ENCODE measurements at places on chromosomes 12 and 14.

DNA sequence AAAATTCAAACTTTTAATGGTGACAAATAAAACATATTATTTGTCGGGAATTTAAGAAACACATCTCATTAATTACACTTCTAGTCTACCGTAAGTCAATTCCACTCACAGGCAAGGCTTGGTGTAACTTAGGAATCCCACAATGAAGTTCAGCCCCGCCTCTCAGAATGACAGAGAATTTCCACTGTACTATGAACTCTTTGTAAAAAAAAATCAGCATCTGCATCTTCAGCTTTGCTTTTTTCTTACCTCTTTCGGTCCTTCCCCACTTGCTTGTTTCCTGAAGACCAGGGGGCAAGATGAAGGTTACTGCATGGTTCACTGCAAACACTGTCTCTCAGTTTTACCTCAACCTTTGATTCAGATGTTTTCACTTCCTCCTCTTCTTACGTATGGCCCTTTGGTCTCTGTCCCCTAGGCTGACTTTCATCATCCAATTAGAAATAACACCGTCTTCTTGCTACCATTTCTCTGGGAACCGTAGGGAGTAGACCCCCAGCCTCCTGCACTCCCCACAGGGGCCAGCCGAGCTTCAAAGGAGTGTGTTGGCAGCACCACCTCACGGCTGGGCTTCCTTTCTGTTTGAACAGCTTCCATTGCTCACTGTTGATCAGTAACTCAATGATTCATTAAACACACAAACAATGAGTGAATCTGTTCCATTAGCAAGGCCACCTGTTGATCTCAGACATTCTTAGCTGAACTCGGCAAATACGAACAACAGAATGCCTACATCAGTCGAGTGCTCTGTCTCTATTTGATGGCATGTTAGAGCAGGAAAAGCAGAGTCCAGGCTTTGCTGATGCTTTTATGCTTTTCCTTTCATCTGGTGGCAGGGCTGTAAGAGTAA, 343.0 kb downstream of the BMP4 start:
- DNase-seq = peak; percentile 15

- DNase-seq = no peak
These were observed 10.6 kb downstream of the EML1 start for GRCh38 chr14:99803803-99804202.

DNA sequence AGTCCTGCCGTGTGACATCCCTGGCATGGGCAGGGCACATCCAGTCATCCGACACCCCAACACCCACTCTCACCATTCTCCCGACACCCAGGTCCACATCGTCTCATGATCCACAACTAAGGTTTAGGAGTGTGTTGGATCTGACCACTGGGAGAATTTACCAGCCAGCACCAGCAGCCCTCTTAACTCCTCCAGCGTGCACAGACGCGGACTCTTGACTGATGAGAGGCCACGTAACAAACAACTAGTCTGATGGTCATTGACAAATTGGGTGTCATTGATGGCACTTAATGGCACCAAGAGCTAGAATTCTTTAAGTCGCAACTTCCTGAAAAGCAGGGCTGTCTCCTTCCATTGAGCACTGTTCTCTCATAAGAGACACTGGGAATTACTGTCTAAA, 203.0 kb upstream of the SFSWAP start:
- no peak for DNase-seq

- peak; percentile 2 for DNase-seq
These were observed 795.4 kb upstream of the MGAT4C start for GRCh38 chr12:87051621-87052020.

- no peak for DNase-seq
These were observed 18.7 kb downstream of the RERGL start for GRCh38 chr12:18071336-18071735.

DNA sequence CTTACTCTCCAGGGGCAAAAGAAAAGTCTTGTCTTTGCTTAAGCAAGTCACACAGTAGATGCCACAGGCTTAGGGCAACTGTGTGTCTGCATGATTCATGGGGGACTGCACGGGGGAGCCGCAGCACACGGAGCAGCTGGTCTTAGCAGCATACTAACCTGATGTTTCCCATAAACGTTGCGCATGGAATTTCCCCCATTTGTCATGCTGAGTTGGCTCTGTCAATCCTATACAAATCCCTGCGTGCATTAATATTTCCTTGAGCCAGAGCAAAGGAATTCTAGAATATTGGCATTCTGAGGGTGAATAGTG, 71.2 kb downstream of the SAMD4A start:
- DNase-seq = no peak

GRCh38 chr12:49703647-49704137, 3.5 kb downstream of the FMNL3 start:
- DNase-seq = no peak

GRCh38 chr12:47734725-47735480, 9.6 kb upstream of the ENDOU start:
- DNase-seq = peak; percentile 72

DNA sequence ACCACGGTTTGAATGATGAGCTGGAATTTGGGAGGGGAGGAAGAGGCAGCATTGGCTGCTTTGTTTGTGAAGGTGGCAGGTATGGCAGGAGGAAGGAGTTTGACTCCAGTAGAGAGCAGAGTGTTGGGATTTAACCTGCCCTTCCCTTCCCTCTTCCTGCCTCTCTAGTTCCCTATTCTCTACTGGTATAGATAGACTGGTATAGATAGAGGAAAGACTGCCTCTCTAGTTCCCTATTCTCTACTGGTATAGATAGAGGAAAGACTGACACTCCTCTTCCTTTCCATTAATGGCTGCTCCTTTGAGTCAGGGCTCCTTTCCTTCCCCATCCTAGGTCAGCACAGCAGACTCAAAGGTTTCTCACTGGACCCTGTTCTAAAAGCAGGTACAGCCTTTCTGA, 8.4 kb upstream of the SYCP3 start:
- DNase-seq = no peak

DNA sequence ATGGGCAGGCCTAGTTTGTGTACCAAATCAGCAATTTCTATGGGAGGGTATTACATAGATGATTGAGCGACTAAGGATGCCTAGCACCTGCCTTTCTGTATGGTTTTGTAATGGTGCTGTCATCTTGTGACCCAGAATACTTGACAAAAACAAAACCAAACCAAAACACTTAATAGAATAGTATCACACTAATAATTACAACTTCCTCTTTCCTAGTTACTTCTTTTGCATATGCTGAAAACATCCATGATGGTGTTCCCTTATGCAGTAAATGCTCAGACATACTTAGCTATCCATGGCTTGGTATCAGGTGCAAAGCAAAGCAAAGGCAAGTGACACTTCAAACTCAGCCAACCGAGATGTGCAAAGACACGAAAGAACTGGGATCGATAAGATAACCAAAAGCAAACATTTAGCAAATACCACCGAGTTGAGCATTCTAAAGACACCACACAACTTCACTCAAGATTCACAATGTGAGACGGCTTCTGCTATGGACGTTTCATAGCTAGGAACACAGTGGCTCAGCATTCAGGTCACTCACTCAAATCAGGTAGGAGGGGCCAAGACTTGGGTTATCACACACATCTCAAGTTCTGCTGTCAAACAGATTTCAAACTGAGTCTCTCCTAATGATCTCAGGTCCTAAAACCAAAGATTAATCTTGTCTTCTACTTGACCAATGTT, 24.3 kb downstream of the PPP1CC start:
- no peak for DNase-seq

DNA sequence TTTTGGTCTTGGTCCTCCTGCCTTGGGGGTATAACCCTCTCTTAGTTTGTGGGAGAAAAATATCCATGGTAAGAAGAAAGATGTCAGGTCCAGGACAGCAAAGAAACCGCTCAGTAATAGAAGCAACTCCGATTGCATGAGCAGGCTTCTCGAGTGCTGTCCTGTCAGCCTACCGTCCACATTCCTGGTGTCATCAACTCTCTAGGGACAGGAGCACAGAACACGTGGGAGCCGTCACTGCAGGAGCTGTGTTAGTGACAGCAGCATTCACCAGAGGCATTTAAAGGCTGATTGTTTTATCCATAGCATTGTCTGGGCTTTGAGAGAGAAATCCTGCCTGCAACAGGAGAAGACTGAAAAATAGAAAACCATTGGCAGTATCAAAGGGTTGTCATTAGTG, 244.2 kb downstream of the CACNA1C start:
- peak; percentile 36 for DNase-seq

DNA sequence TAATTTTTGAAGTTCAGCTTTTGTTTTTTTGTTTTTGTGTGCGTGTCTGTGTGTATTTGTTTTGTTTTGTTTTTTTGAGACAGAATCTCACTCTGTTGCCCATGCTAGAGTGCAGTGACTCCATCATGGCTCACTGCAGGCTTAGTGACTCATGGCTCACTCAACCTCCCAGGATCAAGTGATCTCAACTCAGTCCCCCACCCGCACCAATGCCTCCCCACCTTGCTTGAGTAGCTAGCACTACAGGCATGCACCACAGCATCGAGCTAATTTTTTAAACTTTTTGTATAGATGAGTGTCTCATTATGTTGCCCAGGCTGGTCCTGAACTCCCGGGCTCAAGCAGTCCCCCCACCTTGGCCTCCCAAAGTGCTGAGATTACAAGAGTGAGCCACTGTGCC, 981.4 kb downstream of the BCL11B start:
- no peak for DNase-seq

All from pons (tissue), 1 donor.